ENCODE measurements at places on chromosomes 12 and 14.

DNA sequence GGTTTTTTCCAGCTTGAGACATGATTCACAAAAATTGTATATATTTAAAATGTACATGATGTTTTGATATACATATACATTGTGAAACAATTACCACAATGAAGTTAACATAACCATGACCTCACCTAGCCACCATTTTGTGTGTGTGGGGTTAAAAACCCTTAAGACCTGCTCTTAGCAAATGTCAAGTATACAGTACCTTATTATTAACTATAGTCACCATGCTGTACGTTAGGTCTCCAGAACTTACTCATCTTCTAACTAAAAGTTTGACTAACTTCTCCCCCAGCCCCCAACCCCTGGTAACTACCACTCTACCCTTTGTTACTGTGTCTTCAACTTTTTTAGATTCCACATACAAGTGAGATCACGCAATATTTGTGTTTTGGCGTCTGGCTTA lies 52.6 kb downstream of the EIF2S3B start:
- DNase-seq: no peak

DNA sequence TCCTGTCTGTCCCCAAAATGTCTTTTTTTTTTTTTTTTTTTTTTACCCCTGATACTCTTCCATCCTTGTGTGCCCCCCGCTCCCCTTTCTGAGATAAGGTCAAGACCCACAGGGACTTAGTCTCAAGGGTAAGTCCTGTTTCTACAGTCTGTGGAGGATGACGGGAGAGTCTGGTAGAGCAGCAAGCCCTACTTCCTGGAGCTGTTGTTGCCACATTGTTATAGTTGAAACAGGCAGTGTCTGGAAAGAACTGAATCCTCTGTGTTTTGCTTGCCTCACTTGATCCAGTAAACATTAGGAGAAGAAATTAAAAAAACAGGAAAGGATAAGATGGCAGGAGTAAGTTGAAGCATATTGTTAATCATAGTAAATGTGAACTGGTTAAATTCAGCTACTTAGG lies 45.5 kb downstream of the ZNF664 start:
- DNase-seq: no peak

DNA sequence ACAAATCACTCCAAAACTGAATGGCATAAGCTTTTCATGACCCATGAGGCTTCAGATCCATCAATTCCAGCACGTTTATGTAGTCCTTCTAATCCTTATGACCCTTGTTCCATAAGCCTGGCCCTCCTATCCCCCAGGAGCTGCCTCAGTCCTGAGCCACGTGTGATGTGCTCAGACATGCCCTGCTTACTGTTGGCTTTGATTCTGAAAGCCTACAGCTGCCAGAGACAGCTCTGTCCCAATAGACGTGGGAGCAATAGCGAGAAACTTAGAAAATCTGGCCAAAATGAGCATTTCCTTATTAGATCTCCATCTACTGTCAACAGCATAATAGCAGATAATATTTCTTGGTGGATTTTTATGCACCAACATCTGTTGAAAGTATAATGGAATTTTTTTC lies 33.2 kb downstream of the DUSP6 start:
- DNase-seq: no peak

- no peak for DNase-seq
Observed at GRCh38 chr14:35378425-35379233, 25.9 kb downstream of the NFKBIA start.

GRCh38 chr12:79400481-79400880 lies 290.3 kb downstream of the PAWR start:
- DNase-seq: no peak

- no peak for DNase-seq
Observed at GRCh38 chr12:19125325-19125724, 4.2 kb upstream of the PLEKHA5 start.

- no peak for DNase-seq
Observed at GRCh38 chr12:132847363-132848356, 19.0 kb upstream of the GOLGA3 start.

DNA sequence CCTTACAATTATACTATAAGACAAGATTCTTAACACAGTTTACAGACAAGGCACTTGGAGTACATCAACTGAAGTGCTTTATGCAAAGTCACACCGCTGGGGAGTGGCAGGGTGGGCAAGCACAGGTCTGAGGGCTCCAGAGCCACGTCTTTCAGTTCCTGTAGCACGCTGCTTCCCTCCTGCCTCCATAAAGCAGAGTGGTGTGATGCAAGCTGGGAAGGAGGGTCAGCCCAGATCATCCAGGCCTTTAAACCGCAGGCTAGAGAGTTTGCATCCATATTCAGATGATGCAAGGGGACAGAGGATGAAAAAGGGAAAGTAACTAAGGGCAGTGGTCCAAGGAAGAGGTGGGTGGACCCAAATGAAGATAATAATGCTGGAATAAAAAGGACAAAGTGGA lies 132.6 kb downstream of the ITPR2 start:
- DNase-seq: no peak

- no peak for DNase-seq
Observed at GRCh38 chr12:47388712-47389111, 309.0 kb upstream of the AMIGO2 start.

GRCh38 chr12:54197431-54197909 lies 8.7 kb upstream of the SMUG1 start:
- DNase-seq: no peak

GRCh38 chr14:90255871-90256270 lies 482 bp upstream of the PSMC1 start:
- DNase-seq: no peak

DNA sequence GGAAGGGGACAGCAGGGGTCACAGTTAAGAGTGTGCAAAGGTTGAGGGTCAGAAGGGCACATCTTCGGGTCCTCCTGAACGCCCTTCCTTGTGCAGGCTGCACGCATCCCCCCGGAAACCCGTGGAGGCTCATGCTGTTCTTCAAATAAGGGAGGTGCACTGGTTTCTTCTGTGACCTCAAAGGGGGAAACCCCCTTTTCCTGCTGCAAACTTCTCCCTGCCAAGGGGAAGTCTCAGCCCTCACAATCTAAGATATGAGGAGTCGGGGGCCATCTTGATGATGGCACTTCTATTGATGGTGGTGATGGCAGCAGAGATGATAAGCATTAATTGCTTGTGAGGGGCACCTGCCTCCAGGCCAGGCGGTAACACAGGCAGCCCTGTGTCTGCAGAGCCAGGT lies 40.0 kb downstream of the ISCA2 start:
- no peak for DNase-seq

- no peak for DNase-seq
Observed at GRCh38 chr12:209851-210250, 4.1 kb downstream of the SLC6A12 start.

GRCh38 chr14:38837343-38838048 lies 265.5 kb downstream of the SEC23A start:
- peak; percentile 23 for DNase-seq

- no peak for DNase-seq
Observed at GRCh38 chr12:124916374-124917134, 2.1 kb upstream of the UBC start.

- no peak for DNase-seq
Observed at GRCh38 chr12:75979181-75979580, 52.4 kb downstream of the PHLDA1 start.

- DNase-seq: peak; percentile 70
Observed at GRCh38 chr14:74571901-74572725, 39.9 kb downstream of the LTBP2 start.

DNA sequence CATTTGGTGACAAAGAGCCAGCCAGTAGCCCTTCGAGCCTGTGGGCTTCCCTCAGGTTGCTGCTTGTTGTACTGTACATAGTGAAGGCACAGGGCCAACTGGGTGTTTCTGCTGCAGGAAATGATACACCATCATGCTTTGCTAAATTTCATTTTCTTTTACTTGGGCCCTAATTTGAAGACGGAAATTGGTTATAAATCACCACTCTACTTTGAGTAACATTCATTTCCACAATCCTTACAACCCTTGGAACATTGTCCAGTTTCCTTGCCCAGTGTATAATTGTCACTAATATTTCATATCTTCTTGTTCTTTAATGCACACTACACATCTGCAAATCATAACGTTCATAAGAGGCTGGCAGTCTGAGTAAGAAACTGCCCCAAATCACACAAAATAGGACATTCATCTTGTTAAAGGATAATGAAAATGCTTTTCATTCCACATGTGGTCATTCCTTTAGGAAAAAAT lies 30.2 kb downstream of the MSRB3 start:
- no peak for DNase-seq

DNA sequence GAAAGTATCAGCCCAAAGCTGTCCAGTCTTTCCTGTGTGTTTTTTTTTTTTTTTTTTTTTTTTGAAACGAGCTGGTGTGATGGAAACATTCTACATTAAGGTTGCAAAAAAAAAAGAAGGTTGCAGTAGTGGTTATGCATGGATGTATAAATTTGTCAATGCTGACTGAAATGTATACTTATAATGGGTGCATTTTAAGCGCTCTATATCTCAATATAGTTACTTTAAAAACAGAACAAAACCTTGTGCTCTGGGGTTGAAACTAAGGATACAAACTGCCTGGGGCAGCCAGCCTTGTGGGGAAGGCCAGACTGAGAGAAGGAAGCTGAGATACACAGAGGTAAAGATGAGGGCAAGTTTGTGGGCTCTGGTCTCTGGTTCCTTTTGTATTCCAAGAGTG lies 87.3 kb upstream of the RMST start:
- no peak for DNase-seq

- DNase-seq: no peak
Observed at GRCh38 chr12:7017870-7018349, 366 bp downstream of the LPCAT3 start.

DNA sequence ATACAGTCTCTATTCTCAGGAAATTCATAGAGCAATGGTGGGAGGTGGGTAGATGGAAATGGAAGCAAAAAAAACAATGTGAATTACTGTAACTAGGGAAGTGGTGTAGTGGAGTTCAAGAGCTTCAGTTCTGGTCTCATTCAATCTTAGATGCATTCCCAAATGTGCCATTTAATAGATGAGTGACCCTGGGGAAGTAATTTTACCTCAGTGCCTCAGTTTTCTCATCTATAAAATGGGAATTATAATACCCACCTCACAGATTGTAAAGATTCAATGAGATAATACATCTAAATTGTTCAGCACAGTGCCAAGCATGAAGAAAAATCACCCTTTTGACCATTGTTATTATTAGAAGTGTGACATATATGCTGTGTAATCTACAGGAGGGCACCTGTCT lies 173.1 kb downstream of the SLC38A4 start:
- no peak for DNase-seq

DNA sequence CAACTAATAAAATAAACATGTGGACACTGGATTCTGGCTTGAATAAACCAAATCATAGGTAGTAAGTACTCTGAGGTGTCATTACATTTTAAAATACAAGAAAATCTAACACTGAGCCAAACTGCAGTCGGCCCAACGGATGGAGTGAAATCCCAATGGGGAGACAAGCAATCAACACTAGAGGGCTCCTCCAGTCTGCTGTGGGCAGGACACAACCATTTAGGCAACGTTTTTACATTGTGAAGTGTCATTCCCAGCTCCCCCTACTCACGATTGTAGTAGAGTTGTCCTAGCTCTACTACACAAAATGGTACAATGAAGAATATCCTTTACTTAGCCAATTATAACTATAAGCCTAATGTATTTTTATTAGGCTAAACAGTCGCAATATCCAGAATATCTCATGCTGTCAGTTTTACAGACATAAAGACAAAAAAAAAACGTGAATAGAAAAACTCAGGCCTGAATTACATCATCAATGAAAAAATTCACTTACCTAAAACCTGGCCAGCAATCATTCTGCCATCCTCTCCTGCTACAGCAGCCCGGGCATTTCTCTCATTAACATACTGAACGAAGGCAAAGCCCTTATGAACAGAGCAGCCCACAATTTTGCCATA lies 35.7 kb downstream of the HNRNPC start:
- DNase-seq: no peak

- DNase-seq: no peak
Observed at GRCh38 chr12:91040096-91040755, 17.6 kb downstream of the KERA start.

DNA sequence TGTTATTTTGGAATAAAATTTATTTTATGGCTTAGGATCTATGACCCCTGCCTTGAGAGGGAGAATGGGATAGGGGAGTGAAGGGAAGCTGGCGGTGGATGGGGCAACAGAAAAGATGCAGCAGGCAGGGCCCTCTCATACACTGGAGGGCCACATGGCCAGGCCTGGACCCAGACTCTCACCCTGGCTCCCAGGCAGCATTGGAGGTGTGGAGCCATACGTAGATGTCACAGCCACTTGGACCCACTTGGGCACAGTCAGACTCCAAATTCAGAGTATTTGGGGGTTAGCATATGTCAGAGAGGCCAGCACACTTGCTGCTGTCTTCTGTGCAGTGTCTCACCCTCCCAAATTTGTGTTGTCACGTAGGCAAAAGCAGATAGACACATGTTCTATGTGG lies 6.5 kb downstream of the NAB2 start:
- no peak for DNase-seq

DNA sequence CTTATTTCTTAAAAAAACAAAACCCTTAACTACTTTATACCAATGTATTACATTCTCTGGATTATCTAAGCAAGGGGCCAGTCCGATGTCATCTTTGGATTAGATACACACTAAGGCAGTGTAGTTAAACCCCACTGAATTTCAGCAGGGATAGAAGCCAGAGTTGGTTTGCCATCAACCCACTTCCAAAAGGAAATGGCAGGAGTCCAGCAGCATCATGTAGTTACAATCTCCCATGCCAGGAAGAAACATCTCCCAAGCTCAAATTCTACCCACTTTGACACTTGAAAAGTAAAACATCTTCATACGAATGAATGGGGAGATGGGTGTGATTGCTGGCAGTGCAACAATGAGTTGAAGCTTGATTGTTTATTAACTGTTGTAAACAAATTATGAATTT lies 203.5 kb upstream of the PLXNC1 start:
- no peak for DNase-seq

GRCh38 chr12:112969547-112970306 lies 8.6 kb upstream of the OAS2 start:
- DNase-seq: no peak

DNA sequence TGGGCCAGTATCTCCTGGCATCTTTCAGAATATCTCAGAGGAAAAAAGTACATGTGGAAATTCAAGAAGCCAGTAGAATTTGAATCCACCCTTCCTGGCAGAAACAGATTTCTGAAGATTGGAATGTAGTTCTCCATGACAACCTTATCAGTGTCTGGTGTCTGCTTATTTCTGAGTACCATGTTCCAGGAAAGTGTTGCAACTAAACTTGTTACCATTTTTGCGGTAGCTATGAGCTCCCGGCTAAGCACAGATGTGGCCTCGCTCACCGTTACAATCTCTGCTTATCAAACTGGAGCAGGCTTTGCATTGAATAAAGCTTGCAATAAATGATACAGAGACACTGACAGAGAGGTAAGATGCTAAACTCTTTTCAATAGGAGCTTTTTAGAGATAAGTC lies 13.0 kb upstream of the ITPR2 start:
- no peak for DNase-seq

GRCh38 chr12:57611108-57611826 lies at the start of gene ARHGEF25:
TSS of gene ARHGEF25 (plus strand) at chr12:57611435. CDS start at chr12:57611895, 460 bp downstream.
- peak; percentile 73 for DNase-seq

GRCh38 chr12:4580281-4580688 lies 18.3 kb downstream of the DYRK4 start:
- no peak for DNase-seq

DNA sequence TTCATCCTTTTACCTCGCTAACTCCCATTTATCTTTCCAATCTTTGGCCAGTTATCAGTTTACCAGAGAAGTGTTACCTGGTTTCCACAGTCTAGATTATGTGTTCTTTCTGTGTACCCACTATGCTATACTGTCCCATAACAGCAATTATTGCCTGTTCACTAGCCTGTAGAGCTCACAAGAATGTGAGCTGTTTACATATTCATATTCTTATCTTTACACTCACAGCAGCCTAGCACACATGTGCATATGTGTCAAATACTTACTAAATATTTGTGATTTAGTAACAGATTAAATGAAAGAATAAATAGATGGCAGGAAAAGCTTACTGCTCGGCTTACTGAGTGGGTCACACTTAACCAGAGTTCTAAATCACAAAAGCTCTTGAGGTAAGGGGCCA lies 97.8 kb downstream of the NOVA1 start:
- no peak for DNase-seq
